Activated CD8-positive, alpha-beta memory T cell treated with anti-CD3 and anti-CD28 coated beads, Interleukin-2, amount 50 U/mL, for 48 hours (primary cell): ENCODE measurements at places on chromosomes 5 and 9.

DNA sequence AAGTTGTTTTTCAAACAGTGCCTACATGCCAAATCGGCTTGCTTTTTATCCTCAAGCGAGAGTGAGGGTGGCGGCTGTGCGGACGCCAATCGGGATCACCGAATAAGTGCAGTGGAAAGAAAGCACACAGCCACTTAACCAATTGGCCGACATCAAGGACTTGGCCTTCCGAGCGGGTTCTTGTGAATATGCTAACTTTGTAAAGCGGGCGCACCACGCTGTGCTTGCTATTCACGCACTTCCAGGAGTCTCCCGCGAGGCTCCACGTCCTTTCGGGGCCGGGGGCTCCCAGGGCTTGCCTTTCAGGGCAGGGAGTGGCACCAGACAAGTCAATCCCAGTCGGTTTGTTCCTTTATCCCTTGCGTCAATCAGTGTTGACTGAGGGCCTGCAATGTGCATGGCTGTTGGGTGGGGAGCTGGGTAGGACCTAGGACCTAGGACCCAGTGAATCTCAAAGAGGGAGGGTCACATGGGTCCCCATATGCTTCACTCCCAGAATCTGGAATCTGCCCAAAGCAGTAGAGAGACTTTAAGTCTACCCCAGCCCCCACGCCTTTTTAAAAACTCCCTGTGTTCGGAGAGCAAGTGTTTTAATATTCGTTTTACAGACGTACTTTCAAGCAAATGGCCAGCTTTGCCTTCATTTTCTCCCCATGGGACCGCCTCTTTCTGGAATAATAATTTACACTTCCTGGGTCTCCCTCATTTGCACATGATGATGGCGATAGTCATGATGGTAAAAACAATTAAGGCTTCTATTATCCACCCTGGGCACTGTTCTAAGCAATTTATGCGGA lies 2.0 kb upstream of the GCNT4 start:
- peak; percentile 66 for DNase-seq

DNA sequence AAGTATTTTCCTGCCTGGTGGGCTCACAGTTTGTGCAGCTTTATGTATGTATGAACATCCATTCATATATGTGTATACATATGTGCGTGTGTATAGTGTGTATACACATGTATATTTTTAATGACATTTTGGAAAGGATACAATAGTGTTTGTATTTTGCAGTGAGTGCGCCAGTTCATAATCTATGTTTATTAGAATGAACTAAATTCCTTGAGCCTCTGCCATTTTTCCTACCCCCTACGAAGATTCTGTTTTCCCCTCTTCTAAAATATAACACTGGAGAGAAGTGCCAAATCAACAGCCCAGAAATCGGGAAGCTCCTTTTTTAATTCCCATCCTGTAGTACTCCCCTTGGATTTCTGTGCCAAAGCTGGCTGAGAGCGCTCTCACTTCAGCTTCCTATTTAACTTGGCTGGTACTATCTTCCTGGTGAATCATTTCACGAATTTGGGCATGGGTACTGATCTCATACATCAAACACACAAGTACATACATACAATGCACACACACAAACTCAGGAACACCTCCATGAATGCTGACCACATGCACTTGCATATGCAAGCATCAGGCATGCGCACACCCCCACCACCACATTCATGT lies 578.4 kb upstream of the WWC1 start:
- no peak for DNase-seq

DNA sequence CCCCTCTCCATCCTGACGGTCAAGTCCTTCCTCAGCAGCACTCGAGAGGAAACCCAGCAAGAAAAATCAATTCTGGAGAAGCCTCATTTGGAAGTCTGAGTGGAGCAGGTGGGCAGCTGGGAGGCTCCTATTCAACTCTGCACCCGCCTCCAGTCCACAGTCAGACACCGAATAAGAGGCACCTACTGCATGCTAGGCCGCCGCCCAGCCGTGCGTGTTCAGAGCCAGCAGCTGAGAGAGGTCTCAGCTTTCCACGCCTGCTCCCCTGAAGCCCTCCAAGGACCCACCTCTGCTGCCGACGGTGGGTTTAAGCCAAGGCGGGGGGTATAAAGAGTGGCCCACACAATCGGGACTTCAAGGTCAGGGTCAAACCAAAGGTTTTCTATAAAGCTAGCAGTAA lies 41.9 kb downstream of the VAV2 start:
- DNase-seq = no peak

GRCh38 chr5:56454219-56454862 lies 221.2 kb upstream of the ANKRD55 start:
- no peak for DNase-seq

DNA sequence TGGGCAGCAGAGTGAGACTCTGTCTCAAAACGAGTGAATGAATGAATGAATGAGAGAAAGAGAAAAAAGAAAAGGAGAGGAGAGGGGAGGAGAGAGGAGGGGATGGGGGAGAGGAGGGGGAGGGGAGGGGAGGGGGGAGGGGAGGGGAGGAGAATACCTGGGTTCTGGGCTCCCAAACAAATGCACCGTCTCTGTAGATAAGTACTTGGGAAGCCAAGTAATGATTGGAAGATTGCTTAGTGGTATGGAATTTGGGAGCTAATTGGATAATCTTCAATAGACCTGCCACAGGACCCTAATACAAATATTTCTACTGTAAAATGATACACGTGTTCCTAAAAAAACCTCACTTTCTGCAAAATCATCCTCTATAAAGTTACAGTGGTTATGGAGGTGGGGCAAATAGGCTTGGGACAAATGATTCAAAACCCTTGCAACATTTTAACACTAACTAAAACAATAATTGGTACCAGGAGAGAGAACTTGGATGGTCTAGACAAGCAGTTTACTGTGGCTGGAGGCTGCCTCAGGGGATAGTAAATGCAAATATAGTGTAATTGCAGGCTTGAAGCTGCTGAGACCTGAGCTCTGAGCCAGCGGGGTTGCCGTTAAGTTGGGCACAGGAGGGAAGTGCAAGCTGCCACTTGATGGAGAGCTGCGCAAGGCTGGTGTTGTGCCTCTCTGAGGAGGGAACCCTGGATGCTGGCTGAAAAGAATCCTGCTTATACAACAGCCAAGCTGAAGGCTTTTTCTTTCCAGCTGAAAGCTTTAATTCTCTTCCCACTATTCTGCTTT lies 3.5 kb downstream of the HEMGN start:
- no peak for DNase-seq

- peak; percentile 65 for DNase-seq
Measured at GRCh38 chr5:112417931-112418658, 982 bp downstream of the EPB41L4A start.

- DNase-seq = no peak
Measured at GRCh38 chr5:178595150-178595549, 5.0 kb upstream of the COL23A1 start.

DNA sequence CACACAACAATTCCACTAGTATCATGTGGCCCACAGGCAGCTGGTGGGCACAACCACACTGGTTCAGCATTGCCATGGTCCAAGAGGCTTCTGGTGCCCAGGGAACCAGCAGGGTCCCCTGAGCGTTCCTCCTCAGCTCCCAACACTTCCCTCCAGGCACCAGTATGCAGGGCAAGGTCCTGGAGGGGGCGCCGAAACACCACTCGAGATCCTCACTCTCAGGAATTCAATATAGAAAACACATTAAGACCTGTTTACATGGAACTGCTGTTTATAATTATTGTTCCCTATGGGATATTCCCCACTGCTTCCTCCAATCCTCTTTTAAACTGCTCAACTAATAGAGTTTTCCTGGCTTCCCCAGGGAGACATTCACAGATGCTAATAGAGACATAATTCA lies 91.9 kb upstream of the GABRP start:
- no peak for DNase-seq

- no peak for DNase-seq
Measured at GRCh38 chr5:149015126-149015525, 47.7 kb downstream of the SH3TC2 start.

GRCh38 chr5:54608423-54609085 lies 91.0 kb downstream of the SNX18 start:
- no peak for DNase-seq

DNA sequence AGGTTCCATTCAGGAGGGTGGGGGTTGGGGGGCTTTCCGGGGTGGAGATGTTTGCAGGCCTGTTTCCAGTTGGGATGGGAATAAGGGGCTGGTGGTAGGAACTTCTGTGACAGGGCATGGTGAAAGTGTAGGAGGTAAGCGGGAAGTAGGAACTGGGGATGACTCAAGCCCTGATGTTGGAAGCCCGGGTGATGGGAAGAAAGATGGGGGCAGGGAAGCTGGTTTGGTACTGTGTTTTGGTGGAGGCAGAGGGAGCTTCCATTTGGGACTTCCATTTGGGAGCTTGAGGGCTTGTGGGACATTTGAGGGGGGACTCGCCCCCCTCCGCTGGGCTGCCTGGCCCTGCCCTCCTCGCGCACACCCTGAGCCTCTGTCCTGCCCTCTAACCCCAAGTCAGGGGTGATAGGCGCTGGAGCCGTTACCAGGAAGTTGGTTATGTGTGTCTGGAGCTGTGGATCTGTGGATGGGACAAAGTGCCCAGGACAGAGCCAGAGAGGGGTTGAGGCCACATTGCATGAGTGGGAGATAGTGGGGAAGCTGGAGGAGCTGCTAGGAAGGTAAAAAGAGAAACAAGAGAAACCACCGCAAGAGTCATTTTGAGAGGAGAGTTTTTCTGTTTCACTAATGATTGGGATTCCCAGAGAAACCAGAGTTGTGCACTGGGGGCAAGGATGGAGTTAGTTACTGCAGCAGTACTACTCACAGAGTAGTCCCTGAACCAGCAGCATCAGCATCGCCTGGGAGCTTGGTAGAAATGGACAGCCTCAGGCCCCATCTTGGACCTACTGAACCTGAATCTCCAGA lies 6.6 kb downstream of the RGS14 start:
- no peak for DNase-seq

- no peak for DNase-seq
Measured at GRCh38 chr5:170818232-170818631, 34.7 kb downstream of the GABRP start.

- DNase-seq = no peak
Measured at GRCh38 chr9:37286530-37287175, 135.8 kb upstream of the GRHPR start.

DNA sequence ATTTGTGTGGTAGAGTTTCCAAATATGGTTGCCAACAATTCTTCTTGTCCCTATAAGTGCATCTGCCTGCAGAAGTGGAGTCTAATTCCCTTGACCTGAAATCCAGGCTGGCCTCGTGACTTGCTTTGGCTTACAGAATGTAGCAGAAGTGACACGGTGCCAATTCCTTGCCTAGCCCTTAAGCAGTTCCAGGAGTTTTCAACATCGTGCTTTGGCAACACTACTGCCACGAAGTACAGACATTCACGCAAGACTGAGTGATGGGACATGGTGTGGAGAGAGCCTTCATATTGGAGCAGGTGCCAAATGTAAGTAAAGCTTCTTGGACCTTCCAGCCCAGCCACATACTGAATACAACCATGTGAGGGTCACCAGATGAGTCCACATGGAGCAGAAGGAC lies 92.9 kb upstream of the NEK6 start:
- DNase-seq = no peak

- no peak for DNase-seq
Measured at GRCh38 chr9:2286825-2287455, 271.8 kb downstream of the SMARCA2 start.

DNA sequence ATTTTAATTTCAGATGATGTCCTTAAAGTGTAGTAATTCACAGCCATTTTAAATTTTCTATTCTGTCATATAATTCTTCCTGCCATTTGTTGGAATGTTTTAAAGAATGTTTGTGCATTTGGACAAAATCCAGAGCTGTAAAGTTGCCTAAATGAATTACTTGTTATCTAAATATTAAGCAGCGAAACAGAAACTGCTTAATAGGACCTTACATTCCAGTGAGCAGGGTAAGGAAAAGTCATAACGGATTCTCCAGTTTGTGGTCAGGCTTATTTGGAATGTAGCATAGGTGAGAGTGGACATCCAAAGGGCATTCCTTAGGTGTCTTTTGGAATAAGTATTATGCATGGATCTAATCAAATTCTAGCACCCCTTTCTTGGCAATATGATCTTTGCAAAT lies 410.4 kb upstream of the PTPRD start:
- DNase-seq = no peak

- peak; percentile 61 for DNase-seq
Measured at GRCh38 chr5:174724484-174725260, at the start of gene MSX2. MSX2 (plus strand) TSS chr5:174724582; CDS start chr5:174724660, 78 bp downstream.

DNA sequence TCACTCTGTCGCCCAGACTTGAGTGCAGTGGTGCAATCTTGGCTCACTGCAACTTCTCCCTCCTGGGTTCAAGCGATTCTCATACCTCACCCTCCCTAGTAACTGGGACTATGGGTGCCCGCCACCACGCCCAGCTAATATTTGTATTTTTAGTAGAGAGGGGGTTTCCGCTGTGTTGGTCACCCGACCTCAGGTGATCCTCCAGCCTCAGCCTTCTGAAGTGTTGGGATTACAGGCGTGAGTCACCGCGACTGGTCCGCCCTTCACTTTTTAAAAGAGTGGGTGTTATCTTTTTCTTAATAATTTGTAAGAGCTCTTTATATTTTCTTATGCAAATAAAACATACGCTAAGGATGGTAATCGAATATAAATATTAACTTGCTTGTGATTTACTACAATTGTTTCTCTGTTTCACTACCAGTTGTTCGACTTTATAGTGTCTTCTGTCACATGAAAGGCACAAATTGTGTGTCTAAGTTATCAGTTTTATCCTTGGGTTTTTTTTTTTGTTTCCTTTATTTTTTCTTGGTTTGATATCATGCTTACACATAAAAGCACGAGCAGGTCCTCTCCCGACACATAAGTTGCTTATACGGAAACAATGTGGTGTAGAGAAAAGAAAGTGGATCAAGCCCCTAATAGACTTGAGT lies 1.9 kb upstream of the GPBP1 start:
- DNase-seq = peak; percentile 58

DNA sequence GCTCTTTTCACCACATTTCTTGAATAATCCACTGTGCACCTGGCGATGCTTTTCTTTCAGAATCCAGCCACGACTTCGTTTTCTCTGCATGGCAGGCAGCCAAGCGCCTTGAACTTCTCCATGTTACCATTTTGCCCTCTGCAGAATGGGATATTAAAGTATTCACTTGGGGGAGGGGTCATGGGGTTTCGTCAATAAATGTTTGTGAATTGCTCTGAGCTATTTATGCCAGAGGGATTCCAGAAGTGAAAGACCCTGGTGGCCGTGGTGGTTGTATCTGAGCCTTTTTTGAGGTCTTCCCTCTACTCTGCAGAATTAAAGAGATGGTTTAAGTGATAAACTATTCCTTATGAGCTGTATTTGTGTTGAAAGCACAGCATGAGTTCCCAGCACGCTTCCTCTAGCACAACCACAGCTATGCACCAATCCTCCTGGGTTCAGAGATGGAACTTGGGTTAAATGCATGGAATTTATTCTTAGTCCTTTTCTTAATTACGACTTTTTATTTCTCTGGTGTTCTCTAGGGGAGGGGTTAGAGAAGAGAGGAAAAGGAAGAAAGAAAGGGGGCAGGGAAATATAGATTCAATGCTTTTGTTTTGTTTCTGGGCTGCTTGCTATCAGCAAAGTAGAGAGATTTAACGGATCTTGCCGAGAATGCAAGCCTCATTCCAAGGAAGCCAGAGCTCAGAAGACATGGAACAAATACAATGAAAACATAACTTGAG lies 478.2 kb upstream of the TNC start:
- DNase-seq = no peak

GRCh38 chr9:112271466-112272098 lies 61.8 kb downstream of the PTBP3 start:
- DNase-seq = no peak
